ENCODE measurements at places on chromosomes 6 and 20.

DNA sequence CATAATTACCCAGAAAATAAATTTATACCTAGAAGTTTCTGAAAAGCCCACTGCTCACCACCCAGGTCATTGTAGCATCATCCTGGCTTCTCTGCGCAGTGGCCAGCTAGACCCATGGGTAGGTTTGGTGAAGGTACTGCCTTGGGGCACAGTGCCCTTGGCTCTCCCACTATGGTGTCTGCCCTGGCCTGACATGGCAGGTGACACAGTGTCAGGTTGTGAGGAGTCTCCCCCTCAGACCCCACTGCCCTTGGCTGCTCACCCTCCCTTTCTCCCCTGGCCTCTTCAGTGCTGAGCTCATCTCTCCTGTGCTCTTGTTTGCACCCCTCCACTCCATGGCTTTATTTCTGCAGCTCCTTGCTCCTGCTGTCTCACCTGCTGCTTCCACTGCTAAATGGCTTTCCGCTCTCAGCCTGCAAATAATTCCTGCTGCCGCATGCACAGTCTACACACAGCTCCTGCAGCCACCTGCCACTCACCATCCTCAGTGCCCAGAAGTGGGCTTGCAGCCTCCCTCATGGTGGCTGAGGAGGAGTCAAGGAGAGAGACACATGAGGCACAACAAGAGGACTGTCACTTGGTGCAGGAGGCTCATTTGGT, 313.4 kb upstream of the MOCS1 start:
- DNase-seq: no peak

- no peak for DNase-seq
Measured at GRCh38 chr6:83198486-83199172, 5.5 kb downstream of the RWDD2A start.

DNA sequence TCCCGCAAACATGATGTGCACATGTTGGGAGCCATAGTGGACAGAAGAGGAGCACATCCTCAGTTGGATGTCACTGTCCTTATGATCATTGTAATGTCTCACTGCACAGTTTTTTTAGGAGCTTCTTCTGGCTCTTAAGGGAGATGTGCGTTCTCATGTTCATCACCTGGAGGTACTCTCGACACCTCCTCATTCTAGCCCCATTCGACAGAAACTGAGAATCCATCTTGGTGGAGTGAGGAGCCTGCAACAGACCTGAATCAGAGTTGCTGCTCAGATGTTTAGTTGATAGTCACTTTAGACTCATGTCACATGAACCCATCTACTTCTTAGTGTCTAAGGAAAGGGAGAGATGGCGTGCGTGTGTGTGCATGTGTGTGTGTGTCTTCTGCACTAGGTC, 2.3 kb upstream of the BMP6 start:
- DNase-seq: no peak

GRCh38 chr6:22747571-22747970, 178.2 kb downstream of the HDGFL1 start:
- DNase-seq: no peak

- DNase-seq: no peak
Measured at GRCh38 chr20:38806855-38807655, 1.6 kb downstream of the PPP1R16B start.

- no peak for DNase-seq
Measured at GRCh38 chr20:56348305-56348693, 10.5 kb upstream of the FAM210B start.

DNA sequence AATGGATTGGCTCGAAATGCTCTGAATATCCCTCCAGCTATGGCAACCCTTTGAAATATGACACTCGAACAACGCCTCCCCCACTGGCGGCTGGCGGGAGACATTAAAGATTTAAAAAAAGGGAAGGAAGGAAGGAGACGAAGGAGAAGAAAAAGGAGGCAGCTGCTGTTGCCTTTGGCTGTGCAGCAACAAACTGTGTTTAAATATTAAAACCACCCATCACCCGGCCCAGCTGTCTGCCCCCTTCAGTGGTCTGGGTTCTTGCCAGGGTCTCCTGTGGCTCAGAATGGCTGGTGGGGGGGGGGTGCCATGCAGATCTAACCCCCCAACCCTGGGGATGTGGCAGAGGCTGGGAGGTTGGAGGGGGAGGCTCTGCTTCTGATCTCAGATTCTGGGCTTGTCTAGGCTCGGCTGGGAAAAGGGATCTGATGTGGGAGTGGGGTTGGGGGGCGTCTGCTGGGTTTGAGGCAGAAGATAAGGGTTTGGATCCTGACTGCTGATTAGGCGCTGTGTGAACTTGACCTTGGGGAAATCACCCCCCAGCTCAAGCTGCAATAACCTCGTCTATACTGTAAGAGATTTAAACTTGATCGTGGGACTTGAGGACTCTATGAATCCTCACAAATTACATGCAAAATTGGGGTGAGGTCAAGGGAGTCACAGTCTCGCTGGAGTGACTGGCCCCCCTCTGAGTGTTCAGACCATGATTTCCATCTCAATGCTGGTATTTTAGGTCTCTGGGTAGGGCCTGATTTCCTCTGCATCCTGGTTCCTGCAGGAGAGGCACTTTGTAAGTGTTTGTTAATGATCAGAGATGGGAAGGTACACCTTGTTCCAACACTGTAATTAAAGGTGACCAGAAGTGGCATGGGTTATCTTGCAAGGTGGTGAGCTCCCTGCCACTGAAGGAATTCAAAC, 40.3 kb upstream of the BLCAP start:
- DNase-seq: no peak

GRCh38 chr6:64404396-64404795, 768.8 kb downstream of the PHF3 start:
- no peak for DNase-seq

GRCh38 chr6:111356551-111356950, 126.5 kb downstream of the REV3L start:
- DNase-seq: no peak

DNA sequence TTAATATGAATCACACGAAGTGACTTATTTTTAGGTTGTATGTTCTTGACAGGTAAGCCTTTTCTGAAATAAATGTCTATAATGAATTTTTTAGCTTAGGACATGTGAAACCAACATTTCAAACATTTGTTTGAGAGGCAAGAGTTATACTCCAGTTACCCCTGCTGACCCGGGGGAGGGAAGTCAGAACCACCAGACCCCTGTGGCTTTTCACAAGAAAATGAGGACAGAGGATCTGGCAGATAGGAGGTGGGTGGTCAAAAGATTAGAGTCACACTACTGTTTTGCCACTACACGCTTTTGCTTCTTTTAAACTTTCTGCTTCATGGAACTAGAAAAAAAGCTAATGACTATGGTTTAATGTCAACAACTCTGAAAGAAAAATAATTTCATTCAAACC, 27.5 kb upstream of the ADGRF4 start:
- DNase-seq: no peak

DNA sequence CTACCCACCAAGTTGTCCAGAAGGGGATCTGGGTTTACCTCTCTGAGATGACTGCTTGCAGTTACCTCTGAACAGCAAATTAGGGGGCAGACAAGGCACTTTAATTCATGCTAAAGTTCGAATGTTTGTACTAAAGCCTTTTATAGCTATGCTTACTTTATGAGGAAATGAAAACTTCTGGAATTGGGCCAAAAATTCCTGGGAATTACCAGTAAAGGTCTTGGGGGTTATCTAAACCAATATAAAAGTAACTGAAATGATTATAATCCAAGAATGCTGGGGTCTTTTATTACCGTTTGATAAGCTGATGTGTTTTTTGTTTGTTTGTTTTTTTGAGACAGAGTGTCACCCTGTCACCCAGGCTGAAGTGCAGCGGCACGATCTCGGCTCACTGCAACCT, 7.9 kb upstream of the LZTS3 start:
- no peak for DNase-seq

- no peak for DNase-seq
Measured at GRCh38 chr6:149636124-149636523, 12.4 kb downstream of the KATNA1 start.

- DNase-seq: no peak
Measured at GRCh38 chr6:75094614-75095200, 111.1 kb downstream of the COL12A1 start.

DNA sequence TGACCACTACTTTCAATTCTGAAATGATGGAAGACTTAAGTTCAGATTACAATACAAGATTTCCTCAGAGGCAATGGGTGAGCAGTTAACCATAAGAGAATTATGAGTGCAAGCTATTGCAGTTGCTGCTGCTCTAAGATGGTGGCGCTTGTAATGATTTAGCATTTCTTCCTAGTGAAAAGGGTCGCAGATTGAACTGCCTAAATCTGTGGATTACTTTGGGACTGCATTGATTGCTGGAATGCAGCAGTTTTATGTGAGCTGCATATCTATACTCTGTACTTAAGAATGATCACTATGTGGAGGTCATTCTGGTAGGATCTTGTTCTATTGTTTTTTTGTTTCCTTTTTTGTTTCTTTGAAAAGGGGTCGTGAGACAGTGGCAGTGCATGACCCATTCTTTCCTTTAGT, 5.3 kb downstream of the SCAF8 start:
- DNase-seq: no peak

DNA sequence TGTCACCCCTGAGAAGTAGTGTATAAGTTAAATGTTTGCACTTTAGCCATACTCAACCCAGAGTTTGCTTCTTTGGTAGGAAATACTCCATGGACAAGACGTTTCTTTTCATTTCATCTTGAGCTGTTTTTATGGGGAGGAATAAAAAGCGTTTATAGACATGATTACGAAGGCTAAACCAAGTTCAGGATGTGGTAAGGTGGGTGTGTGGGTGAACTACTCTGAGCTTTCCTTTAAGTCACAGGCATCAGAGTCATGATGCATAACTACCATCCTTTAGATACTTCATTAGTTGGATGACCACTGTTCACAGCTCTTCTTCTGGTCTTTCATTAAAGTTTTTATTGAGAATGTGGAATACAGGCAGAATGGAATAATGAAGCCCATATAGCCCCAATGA, 48.9 kb downstream of the EBF4 start:
- no peak for DNase-seq

GRCh38 chr20:61603715-61604114, 351.7 kb downstream of the CDH4 start:
- no peak for DNase-seq

- DNase-seq: no peak
Measured at GRCh38 chr20:57695940-57696339, 13.9 kb downstream of the PMEPA1 start.

- no peak for DNase-seq
Measured at GRCh38 chr20:57680131-57680716, 29.6 kb downstream of the PMEPA1 start.

- DNase-seq: peak; percentile 17
Measured at GRCh38 chr6:110682460-110682853, 132.8 kb downstream of the CDK19 start.

DNA sequence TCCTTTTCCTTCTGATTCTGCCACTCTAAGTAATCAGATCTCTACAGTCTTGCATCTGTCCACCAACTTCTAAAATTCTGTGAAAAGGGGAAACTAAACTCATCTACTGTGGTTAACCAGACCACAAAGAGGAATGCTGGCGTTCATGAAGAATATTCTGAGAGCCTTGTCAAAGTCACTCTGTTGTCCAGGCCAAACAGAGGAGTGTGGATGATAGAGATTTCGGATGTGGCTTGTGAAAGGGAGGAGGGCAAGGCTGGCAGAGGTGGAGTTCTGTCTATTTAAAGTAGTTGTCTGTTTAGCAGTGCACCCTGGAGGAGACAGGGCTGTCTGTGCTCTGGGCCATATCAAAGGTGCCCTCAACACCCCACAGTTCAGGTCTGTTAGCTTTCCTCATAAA, 33.9 kb downstream of the CCN2 start:
- no peak for DNase-seq

DNA sequence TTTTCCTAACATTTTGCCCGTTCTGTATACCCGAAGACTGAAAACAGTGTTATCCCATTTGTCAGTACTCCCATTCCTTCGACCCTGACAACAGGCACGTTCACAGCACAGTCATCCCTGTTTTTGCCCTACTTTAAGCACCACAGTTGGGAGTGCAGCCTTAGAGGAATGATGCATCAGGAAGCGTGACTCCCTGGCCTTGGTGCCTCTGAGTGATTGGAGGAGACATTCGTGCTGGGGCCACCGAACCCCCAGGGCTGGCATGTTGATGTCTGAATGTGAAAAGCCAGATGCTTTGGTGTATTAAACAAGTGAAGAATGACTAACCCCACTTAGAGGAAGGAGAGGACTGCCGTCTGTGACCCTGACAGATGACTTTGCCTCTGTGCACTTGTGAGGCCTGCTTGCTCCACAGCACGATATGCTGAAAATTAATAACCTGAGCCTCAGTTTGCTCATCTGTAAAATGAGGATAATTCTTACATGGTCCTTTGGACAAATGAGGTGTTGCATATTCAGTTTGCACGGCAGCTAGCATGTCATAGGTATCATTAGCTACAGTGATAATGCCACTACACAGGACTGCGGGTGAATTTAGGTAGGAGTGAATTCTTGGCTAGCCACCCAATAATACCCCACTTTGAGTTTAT, 36.0 kb downstream of the STK35 start:
- no peak for DNase-seq

GRCh38 chr20:63707558-63708300, at the start of the genes ARFRP1 and ZGPAT:
Gene ARFRP1 (minus strand): TSS chr20:63707976. CDS start chr20:63707091, 885 bp downstream.
Gene ZGPAT (plus strand): TSS chr20:63708039. CDS start chr20:63708581, 542 bp downstream.
- peak; percentile 47 for DNase-seq

- no peak for DNase-seq
Measured at GRCh38 chr20:12591949-12592470, 416.8 kb upstream of the SPTLC3 start.

GRCh38 chr6:6694368-6694780, 105.9 kb downstream of the LY86 start:
- no peak for DNase-seq

DNA sequence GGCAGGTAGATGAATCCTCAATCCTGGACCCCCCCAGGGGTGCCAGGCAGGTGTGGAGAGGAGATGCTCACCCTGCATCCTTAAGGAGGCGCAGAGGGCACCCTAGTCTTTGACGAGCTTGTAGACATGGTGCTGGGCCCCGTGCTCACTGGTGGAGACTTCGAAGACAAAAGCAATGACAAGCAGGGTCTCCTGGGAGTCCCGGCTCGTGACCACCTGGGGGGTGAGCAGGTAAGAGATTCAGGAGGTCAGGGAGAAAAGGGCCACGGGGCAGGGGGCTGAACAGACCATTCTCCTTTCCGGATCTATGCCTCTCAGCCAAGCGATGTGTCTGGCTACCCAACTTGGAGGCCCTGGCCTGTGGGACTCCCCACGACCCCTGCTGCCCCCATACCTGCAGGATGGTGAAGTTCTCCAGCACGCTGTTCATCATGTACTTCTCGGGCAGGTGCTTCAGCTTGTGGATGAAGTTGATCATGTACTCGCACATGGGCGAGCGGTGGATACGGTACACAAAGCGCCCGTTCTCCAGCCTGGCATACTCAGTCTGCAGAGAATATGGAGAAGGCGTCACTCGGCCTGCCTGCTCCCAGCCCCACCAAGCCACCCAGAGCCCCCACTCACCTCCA, 6.9 kb downstream of the RPL10A start:
- no peak for DNase-seq

- DNase-seq: no peak
Measured at GRCh38 chr6:57177545-57178265, 5.6 kb downstream of the BAG2 start.

- DNase-seq: no peak
Measured at GRCh38 chr6:90730151-90730673, 143.3 kb upstream of the MAP3K7 start.

- no peak for DNase-seq
Measured at GRCh38 chr6:74197310-74197709, 501.3 kb downstream of the CD109 start.

Data from NCI-H2081 treated with DMSO at 0.1 percent for 48 hours (cell line).